ENCODE measurements at places on chromosomes 16 and 17.

- DNase-seq = no peak
Measured at GRCh38 chr17:82098939-82099763, 1.1 kb upstream of the FASN start.

- no peak for DNase-seq
Measured at GRCh38 chr17:67161573-67161972, 83.4 kb downstream of the HELZ start.

- DNase-seq = no peak
Measured at GRCh38 chr16:66845791-66846221, 1.6 kb downstream of the CA7 start.

- DNase-seq = no peak
Measured at GRCh38 chr17:43857957-43858600, 11.1 kb downstream of the CD300LG start.

- no peak for DNase-seq
Measured at GRCh38 chr16:10740845-10741208, 2.8 kb upstream of the NUBP1 start.

DNA sequence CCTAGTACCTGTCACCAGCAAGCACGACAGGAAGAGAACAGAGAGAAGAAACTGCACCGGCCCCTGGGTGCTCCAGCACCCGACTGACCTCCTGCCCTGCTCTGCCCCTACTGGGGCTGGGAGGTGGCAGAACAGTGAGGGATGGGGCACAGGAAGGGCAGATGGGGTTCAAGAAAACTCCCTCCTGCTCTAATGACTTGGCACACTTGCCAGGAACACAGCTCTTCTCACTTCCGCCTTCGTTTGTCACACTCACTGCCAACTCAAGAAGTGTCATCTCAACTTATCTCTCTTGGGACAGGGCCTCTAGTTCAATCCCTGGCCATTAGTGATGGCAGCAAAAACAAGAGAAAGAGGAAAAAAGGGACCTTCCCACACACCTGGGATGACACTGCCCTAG lies 42.7 kb upstream of the ICAM2 start:
- no peak for DNase-seq

GRCh38 chr16:47966325-47966724 lies 189.5 kb downstream of the ABCC12 start:
- no peak for DNase-seq

GRCh38 chr16:21713549-21714368 lies 50.0 kb downstream of the OTOA start:
- DNase-seq = no peak

DNA sequence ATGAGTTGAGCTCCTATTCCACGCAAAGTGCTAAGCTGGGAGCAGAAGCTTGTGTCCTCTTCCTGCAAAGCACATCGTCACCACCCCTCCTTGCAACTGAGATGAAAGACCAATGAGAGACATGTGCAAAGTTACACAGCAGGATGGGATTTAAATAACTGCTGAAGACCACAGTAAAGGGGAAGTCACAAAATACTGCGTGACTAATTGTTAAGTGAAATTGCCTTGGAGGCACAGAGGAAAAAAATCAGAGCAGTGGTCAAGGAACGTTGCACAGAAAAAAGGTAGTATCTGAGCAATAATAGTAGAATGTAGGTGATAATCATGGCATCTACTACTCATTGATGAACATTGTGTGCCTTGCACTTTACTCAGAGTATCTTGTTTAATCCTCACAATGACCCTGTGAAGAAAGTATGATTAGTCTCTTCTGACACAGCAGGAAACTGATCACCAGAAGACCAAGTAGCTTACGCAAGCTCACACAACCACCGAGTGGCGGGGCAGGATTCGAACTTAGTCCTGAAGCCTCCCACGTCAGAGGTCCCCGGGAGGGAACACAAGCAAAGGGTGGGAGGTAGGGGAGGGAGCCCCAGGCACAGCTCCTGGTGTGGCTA lies 15.4 kb upstream of the MYO18A start:
- peak; percentile 96 for DNase-seq

- peak; percentile 57 for DNase-seq
Measured at GRCh38 chr16:85553436-85554113, 59.5 kb upstream of the GSE1 start.

GRCh38 chr17:1045456-1045855 lies 48.5 kb downstream of the TIMM22 start:
- no peak for DNase-seq

GRCh38 chr17:67902511-67903231 lies 77.4 kb downstream of the BPTF start:
- no peak for DNase-seq

DNA sequence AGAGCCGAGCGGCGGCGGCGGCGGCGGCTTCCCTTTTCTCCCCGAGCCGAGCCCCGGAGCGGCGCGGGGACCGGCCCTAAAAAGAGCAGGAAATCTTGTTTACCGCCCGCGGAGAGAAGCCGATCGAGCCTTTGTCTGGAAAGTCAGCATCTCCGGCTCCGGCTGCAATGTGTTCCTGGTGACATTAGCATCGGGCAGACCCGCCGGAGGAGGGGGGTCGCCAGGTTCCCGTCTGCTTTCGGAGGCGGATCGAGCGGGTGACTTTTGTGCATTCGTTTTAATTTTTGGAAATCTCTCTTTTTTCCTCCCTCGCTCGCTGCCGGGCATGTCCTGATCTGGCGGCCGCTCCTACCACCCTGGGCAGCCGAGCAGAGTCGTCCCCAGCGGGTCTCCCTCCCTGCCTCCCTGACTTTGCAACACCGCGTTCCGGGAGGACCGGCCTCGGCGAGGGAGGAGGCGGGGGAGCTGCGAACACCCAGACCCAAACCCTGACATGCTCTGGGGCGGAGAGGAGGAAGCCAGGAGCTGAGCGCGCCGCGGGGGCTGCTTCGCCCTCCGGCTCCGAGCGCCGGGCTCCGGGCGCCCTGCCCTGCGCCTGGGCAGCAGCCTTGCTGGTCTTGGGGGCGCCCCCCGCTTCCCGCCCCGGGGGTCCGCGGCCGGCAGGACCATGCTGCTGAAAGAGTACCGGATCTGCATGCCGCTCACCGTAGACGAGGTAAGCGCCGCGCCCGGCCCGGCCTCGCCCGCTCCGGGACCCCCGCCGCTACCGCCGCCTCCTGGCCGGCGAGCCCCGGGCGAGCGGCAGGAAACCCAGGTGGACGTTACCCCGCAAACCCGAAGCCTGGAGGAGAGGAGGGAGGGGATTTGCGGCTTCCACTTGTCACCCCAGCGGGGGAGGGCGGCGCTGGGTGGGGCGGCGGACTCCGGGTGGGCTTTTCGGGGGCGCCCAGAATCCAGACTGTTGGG lies 690 bp downstream of the PITPNC1 start:
- DNase-seq = peak; percentile 82

DNA sequence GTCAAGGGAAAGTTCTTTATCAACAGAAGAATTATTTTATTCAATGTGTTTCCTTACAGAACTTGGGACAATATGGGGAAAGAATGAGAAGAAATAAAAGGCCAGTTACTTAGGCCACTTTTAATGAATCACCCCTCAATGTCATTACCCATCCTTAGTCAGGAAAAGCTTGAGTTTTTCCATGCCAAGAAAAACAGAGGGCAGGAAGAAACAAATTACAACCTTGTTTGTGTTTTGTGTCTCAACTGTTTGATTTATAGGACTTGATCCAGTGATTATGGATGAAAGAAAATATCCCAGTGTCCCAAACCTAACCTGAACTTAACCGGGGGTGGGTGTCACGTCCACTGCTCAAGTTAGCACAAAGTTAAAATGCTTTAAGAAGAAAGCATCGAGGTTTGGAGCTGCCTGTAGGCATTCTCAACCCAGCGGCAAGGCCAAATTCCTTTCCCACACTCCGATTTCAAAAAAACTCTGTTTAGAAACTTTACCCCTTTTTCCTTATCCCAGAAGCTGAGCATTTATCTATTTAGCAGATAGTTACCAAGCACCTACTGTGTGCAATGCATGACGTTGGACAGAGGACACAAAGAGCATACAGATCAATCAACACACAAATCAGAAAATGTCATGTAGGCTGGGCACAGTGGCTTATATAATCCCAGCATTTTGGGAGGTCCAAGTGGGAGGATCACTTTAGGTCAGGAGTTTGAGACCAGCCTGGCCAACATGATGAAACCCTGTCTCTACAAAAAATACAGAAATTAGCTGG lies 14.0 kb upstream of the CYB5B start:
- DNase-seq = no peak

- DNase-seq = no peak
Measured at GRCh38 chr17:67716405-67716798, 1.3 kb upstream of the NOL11 start.

DNA sequence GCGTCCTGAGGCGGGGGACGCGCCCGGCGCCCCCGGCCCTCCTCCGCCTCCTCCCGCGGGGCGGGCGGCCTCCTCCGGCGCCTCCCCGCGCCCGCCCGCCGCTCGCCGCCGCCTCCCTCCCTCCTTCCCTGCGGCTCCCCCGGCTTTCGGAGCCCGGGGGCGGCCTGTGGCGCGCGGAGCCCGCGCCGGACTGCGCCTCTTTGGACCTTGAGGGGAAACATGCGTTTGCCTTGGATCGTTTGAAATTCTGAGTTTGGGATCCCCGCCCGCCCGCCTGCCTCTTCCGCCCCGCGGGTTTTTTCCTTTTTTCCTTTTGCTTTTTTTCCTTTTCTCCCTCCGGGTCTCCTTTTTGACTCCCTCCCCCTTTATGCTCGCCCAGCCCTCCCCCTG lies 390 bp downstream of the ZNRF1 start:
- no peak for DNase-seq

DNA sequence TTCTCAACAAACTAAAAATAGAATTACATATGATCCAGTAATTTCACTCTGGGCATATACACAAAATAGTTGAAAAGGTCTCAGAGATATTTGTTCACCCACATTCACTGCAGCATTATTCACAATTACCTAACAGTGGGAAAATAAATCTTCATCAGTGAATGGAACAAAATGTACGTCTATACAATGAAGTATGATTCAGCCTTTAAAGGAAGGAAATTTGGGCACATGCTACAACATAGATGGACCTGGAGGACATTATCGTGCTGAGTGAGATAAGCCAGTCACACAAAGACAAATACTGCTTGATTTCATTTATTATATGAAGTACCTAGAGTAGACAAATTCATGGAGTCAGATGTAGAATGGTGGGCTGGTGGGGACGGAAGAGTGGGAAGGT lies 47.0 kb downstream of the MFSD11 start:
- no peak for DNase-seq

- DNase-seq = no peak
Measured at GRCh38 chr17:37327341-37328090, 48.3 kb upstream of the C17orf78 start.

DNA sequence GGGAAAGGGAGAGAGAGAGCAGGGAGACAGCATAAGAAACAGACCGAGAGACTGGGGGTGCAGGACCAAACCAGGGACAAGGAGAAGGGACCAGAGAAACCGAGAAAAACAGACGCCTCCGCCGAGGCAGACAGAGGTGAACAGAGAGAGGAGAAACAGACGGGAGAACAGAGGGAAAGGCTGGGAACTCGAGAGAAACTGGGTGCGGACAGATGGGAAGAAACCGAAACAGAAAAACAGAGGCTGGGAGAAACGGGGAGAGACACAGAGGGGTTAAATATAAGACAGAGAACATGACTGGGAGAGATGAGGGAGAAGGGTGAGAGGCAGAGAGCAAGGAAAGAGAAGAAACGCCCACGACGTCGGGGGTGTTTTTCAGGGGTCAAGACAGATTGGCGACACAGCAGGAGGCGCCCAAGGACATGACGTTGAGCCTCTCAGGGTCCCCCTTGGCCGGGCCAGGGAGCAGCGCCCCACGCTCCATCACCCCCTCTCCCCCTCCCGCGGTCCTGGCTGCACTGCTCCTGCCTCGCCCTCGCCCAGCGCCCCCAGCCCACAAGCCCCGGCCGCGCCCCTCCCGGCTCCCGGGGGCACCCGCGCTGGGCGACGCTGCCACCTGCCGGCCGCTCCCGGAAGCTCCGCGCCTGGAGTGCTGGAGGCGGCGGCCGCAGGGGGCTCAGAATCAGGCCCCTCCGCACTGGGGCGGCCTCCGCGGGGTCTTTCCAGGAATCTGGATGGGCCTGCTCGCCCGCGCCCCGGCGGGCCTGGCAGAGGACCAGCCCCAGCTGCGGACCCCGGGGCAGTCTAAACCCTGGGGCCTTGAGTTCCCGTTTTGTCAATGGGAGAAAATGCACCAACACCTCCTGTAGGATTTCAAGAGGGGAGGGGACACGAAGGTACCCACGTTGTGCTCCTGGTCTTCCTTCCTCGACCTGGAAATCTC lies 1.3 kb upstream of the TMEM92 start:
- DNase-seq = peak; percentile 41

- DNase-seq = no peak
Measured at GRCh38 chr17:36527621-36528250, 6.9 kb downstream of the MYO19 start.

DNA sequence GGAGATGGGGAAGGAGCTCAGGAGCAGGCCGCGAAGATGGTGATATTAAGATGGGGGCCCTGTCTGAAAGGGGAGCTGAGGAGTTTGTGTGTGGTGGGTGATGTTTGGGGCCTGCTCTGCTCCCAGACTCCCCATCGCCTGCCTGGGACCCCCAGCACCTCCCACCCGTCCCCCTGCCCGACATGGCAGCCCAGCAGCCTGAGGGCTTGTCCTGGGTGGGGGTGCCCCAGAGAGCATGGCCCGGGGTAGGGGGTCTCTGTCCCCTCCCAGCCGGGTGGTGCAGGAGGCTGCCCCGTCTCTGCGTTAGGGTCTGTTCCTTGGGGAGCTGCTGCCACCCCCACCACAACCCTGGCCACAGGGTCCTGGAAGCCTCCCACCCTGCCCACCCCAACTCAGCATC lies 5.2 kb downstream of the CDH15 start:
- DNase-seq = no peak

DNA sequence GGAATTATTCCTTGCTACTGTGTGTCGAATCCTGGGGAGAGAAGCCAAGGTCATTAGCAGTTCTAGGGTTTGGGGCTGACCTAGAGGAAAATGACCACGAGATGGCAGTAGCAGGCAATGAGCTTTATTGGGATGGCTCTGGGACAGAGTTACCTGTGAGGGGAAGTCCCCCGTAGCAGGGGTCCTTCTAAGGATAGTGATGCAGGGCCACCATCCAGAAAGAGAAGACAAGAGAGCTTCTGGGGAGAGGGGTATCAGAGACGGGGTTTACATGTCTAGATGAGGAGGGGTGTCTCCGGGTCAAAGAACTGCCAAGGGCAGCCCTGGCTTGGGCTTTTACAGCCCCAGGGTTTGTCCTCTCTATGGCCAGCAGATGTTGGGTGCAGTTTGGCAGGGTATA lies 6.4 kb upstream of the GGT6 start:
- DNase-seq = peak; percentile 33

GRCh38 chr17:82035956-82036633 lies 1.4 kb downstream of the DCXR start:
- no peak for DNase-seq

DNA sequence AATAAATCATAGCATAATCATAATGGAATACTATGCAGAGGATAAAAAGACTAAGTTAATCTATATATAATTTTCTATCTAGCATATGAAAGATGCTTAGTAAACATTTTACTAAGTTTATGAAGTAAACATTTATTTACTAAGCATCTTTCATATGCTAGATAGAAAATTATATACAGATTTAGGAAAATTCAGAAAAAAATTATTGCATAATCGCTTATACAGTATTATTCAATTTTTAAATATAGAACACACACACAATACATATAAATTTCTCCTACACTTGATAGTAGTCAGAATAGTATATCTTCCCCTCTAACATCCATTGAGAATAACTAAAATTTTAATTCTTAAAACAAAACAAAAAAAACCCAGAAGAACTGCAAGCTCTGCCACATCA lies 110.8 kb downstream of the CA4 start:
- DNase-seq = no peak

GRCh38 chr16:2919511-2920255 lies 8.0 kb downstream of the FLYWCH1 start:
- peak; percentile 49 for DNase-seq

Data from Kasumi-1 (cell line).